ENCODE measurements at places on chromosomes 12 and 14.
A peak's percentile ranks its signal among the peaks of the same experiment; 100 is the strongest.

- DNase-seq = no peak
Observed at GRCh38 chr14:50541159-50541567, 8.8 kb upstream of the MAP4K5 start.

GRCh38 chr14:92981726-92982125 is 58.8 kb downstream of the CHGA start:
- DNase-seq = no peak

DNA sequence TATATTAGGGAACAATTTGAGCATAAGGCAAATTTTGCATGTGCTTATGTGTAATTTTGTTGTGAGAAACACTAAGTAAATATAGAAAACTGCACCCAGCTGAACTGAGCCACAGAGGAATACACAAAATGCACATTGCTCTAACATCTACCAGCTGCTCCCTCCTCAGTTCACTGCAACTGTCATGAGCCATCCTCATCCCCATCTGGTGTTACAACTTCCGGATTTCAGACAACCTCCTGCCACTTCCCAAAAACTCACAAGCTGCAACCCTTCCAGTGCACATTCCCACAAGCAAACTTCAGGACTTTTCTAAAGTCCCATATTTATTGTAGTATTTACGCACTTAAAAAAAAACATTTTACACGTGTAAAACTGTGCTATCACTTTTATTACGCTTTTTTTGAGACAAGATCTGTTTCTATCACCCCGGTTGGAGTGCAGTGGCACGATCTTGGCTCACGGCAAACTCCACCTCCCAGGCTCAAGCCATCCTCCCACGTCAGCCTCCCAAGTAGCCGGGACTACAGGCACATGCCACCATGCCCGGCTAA is 169.1 kb upstream of the TBX3 start:
- no peak for DNase-seq

- no peak for DNase-seq
Observed at GRCh38 chr14:92513204-92513965, at the start of gene RIN3. TSS of gene RIN3 (plus strand) at chr14:92513781. CDS start at chr14:92513933, 152 bp downstream.

DNA sequence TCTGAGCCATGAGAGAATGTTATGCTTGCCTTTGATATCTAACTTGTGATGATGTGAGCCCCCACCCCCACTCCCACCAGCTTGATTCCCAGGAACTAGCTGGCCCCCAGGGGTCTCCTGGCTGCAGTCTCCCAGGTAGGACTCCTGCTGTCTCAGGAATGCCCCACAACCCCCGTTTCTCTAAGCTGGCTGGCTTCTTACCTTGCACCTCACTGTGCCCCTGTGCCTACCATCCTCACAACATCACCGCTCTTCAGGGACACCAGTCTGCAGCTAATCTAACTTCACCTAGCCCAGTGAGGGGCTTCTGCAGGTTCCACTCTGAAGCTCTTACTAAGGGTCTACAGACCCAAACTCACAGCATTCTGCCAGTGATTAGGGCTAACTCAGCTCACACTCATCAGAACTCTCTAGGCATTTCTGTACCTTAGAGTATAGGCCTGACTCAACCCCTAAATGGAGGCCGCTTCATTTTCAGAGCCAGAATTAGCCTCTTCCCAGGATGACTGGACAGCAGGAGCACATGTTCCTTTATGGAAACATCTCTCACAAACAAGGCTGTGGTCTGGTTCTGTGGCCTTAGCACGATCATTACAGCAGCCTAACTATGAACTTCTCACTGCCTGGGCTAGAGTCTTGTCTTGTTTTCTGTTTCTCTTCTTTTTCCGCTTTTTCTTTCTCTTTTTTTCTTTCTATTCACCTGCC is 72.8 kb upstream of the IFNG-AS1 start:
- no peak for DNase-seq

- no peak for DNase-seq
Observed at GRCh38 chr12:20132818-20133217, 235.5 kb upstream of the PDE3A start.

GRCh38 chr12:122871851-122872780 is 23.8 kb downstream of the VPS37B start:
- DNase-seq = peak; percentile 100

- no peak for DNase-seq
Observed at GRCh38 chr12:69000074-69000473, 67.1 kb upstream of the CPM start.

DNA sequence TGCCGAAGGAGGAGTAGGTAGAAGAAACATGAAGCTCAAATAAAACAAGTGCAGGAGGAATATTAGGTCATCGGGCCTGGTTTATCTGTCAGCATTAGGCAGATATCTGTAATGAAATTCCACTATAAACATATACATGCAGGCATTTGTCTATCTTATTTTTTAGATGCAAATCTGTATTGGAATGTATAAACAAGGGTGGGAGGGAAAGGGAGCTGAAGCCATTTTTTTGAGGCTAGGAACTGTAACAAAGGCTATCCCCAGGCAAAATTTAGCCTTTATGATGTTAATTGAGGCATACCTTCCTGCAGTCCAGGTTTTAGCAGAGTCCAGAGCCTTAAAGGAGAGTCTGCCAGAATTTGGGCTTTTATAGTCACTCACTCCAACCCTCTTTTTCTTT is 72.5 kb downstream of the PHLDA1 start:
- no peak for DNase-seq

GRCh38 chr14:77654001-77654441 is 37.6 kb upstream of the SPTLC2 start:
- DNase-seq = no peak

- DNase-seq = no peak
Observed at GRCh38 chr14:52103416-52103815, 34.6 kb upstream of the NID2 start.

DNA sequence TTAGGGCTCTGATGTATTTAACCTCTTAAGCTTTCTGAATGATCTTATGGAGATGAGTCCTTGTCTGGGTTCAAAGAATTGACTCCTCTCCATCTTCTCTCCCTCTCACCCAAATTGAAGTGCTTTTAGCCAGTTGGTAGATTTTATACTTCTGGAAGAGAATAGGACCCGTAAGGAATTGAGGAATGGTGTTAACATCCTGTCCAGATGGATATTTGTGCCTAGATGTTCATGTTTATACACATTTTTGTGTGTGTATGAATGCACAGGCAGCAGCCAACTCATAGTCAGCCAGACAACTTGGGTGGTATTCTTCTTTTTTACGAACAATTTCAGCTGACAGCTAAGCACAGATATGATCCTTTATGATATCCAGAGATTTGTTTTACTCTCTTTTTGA is 449.6 kb upstream of the RGS6 start:
- no peak for DNase-seq

- no peak for DNase-seq
Observed at GRCh38 chr14:22388669-22389595, 200.1 kb downstream of the DAD1 start.

Data from iPS DF 6.9 (cell line).